ENCODE measurements at places on chromosomes 2 and 18.

DNA sequence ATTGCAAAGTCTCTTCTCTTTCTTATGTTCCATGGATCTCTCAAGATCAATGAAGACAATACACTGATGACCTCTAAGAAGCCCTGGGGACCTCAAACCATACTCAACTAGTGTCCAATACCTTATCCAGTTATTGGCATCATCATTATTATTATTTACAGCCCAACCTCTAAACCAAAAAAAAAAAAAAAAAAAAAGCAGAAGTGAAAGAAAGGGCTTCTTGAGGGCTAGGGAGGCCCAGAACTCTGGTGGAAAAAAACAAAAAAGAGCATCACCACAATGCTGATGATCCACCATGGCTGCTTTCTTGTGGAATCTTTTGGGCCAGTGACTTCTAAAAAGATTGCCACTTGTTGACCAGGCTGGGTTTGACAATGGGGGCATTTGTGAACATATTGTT, 324.9 kb downstream of the LPIN1 start:
- no peak for DNase-seq

DNA sequence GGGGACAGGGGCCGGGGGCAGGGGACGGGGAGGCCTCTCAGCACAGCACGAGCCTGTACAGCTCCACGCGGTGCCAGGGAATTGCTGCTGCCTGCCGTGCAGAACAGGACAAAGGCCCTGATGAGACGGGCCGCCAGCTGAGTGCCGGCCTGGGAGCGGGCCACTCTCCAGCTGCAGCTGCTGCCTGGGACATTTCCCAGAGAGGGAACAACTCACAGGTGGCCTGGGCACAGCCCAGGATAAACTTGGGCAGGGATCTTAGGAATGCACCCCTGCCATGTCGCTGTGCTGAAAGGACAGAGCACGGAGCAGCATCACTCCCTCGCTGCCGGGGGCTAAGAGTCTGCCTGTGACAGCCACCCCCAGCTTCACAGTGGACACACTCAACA, 38.8 kb downstream of the CENPO start:
- no peak for DNase-seq

- DNase-seq, result peak; percentile 21
These were observed 73.4 kb downstream of the INPP4A start for GRCh38 chr2:98518101-98518500.

- no peak for DNase-seq
These were observed 39.5 kb downstream of the NIFK start for GRCh38 chr2:121697108-121697631.

GRCh38 chr2:197599285-197599965, 76.0 kb downstream of the RFTN2 start:
- DNase-seq, result no peak

DNA sequence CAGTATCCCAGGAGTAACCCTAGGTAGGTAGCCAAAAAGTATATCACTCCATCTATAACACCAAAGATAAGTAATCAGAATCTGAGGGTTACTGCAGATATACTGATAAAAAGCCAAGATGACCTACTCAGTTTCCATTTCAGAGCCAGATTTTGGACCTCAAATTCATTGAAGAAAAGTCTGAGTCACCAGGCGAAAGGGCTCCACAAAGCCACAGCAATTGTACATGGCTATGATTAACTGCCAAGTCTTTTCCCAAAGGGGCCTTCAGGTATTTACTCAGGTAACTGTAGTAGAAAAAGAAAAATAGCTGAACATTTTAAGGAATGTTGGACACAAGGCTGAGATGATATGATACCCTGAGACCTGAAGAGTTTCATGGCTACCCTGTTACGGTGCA, 75.6 kb upstream of the KCNH7 start:
- DNase-seq, result no peak

GRCh38 chr2:37780387-37780676, 108.9 kb upstream of the CDC42EP3 start:
- DNase-seq, result no peak

DNA sequence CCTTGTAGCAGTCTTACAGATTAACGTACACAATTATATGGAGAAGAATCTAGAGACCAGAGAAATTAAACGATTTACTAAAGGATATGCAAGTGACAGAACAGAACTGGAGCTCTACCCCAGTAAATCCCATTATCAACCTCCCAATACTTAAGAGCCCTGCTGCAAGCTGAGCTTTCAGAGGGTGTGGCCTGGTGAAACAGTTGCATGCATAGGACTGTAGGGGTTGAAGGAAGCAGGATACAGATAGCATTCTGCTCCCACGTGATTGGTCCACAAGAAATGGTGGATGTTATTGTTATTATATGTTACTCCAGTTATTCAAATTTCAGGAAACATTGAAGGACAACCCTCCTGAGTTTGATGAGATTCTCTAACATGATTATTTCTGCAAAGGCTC, 210.8 kb upstream of the THUMPD2 start:
- DNase-seq, result no peak

- DNase-seq, result no peak
These were observed 68.3 kb upstream of the OTOS start for GRCh38 chr2:240208631-240209211.

DNA sequence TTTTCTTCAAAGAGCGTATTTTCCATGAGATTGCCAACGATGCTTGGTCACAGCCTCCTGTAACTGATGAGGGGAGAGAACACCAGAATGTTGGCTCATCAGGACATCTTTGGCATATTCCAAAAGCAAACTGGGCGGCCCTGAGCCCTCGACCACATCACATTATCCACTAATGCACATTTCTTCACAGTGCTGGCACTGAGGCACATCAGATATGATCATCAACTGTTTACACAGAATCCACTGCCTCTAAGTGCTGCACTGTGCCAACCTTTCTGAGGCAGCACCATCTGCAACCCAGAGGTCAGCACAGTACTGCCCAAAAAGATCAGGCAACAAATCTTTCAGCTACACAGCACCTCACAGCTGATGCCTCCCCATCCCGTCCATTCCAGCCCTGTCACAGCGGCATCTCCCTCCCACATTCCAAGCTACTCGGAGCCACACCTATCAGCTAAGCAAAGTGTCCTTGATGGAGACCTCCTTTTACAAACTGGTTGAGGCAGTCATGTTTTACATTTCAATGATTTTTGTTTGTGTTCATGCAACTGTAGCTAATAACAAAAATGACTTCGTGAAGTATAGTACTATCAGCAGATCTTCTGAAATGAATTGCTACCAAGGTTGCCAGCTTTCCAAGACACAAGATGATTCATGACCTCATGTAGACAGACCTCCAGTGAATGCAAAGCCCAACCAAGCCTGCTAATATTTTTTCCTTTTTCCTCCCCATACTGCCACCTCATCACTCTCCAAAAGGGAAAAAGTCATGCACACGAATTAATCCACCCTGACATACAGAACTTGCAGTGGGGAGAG, 32.3 kb downstream of the MYO5B start:
- DNase-seq, result no peak

DNA sequence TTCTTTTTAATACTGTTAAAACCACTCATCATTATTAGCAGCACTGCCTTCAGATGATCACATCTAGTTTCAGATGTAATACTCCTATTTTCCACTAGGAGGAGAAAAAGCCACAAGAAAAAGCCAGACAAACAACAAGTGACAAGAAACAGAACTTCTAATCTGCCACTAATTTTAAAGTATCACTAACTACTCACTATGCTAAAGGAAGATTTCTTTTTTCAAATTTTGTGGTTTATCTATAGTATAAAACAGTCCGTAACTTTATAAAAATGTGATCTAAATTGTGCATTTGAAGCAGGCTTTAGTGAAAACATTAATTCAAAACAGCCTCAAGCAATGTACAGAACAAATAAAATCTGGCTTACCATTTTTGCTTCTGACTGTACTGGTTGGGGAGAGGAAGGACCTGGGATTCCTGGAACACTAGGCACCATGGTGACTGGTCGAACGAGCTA, 56.8 kb downstream of the ATF2 start:
- no peak for DNase-seq

- no peak for DNase-seq
These were observed 74.4 kb downstream of the MAP3K20 start for GRCh38 chr2:173150087-173150486.

DNA sequence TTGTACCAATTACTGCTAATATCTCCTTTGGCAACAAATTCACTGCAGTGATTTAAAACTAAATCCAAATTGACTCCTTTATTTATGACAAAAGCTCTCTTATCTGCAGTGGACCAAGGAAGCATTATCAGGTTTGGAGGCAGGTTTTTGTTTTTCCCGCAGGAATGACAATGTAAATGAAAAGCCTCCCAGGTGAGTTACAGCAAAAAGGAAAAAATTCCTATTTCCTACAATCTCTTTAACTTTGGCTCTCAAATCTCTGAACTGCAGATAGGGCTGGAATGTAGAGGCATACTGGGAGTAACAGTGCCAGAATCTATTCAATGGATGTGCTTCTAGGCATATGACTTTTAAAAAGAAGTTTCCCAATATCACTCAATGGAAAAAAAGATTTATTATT, 28.9 kb upstream of the LRP2 start:
- no peak for DNase-seq

GRCh38 chr2:53362934-53363333, 404.7 kb upstream of the CHAC2 start:
- no peak for DNase-seq

DNA sequence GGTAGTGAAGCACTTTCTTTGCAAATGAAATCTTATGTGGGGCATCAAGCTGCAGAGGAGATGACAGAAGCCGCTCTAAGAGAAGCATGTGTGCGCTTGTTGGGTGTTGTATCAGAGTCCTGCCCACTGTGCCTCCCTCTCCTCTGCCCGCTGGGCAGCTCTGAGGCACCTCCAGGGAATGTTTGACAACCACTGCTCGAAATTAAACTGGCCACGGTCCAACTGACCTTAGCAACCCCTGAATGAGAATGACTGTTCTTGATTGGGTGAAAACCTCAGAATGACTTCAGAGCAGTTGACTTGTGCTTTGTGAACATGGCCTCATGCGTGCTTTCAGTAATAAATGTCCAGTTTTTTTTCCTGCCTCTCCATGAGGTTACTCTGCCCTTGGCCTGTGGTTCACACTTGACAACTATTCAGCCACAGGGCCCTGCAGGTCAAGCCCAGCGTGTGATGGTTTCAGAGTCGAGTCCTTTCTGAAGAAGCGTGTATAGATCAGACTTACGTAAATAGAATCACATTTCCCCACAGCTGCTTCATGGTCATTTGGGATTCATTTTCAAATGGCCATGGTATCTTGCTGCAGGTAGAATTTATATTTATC, 94.9 kb downstream of the SLC4A3 start:
- no peak for DNase-seq

DNA sequence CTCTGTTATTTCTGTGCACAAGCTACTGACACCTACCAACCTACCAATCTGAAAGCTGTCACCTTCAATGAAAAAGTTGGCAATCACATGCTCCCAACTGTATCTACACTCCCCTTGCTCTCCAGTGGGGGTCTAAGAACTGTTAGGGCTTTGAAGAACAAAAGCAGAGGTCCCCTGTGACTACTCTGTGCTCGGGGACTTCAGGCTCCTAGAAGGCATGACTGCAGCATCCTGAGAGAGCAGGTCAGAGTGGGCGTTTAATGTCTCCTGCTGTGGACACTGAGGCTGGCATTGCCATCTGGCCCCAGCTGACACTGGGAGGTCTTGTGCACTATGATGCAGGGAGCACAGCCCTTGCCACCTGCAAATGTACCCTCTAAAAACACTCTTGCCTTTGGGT, 93.3 kb downstream of the ACTR2 start:
- no peak for DNase-seq

DNA sequence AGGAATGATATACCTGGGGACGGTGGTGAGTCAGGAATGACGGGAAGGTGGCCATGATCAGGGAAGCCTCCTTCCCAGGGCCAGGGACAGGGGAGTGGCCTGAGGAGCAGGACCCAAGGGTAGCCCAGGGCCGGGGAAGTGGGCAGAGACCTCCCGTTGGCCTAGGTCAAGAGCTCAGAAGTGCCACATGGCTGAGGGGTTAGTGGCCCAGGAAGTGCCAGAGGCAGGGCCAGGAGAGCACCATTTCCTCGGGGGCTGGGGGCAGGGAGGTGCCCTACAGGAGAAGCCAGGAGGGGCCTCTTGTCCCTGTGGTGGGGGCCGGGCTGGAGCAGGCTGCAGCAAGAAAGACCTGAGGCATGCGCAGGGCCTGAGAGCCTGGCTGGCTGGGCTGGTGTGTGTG, 152.3 kb upstream of the ZSWIM2 start:
- no peak for DNase-seq

GRCh38 chr2:96863575-96864342, 5.9 kb upstream of the ANKRD39 start:
- DNase-seq, result no peak

- DNase-seq, result no peak
These were observed 134.1 kb downstream of the SLC8A1 start for GRCh38 chr2:40317761-40318160.

- no peak for DNase-seq
These were observed 15.2 kb downstream of the ITGAV start for GRCh38 chr2:186605041-186605440.

GRCh38 chr2:100427627-100428258, 10.3 kb upstream of the CHST10 start:
- DNase-seq, result peak; percentile 58

DNA sequence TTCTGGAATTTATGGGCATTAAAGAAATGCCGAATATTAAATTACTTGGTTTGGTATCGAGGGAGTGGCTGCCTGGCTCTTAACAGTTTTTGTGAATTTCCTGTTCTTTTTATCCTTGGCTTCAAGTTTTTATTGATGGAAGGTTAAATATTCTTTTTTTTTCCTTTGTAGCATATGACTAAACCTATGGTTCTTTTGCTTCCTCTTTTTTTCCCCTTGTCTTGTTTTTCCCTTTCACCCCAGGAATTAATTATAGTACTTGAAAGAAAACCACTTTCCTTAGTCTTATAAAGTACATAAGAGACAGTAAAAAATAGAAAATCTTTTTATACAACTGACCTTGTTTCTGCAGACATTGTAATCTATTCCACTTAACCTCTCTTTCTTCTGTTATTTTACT, 42.4 kb downstream of the MGAT5 start:
- DNase-seq, result no peak

DNA sequence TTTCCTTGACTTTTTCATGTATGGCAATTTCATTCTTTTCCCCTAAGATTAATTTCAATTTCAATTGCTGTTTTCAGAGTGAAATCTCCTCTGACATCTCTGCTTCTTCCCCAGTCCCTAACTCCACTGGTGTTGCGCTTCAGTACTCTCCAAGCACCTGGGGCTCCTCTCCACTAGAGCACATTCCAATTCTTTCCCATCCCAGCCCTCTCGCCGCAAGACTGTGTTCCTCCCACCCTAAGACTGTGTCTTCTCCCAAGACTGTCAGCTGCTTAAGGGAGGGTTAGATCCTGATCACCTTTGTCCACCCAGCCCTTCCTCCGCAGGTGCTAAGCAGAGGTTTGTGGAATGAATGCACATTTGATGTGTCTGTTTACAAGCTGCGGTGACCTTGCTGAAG, 255.7 kb upstream of the CCDC68 start:
- no peak for DNase-seq

GRCh38 chr2:3242747-3243369, 134.8 kb downstream of the EIPR1 start:
- no peak for DNase-seq

- DNase-seq, result no peak
These were observed 167.1 kb upstream of the FAM98A start for GRCh38 chr2:33766175-33766574.

- DNase-seq, result no peak
These were observed 50.4 kb upstream of the MCM6 start for GRCh38 chr2:135926605-135927004.

- no peak for DNase-seq
These were observed 431.6 kb downstream of the MEIS1 start for GRCh38 chr2:66866331-66867062.

GRCh38 chr18:45059695-45060094, 379.0 kb downstream of the SETBP1 start:
- no peak for DNase-seq

GRCh38 chr2:119338272-119338671, 28.4 kb downstream of the C2orf76 start:
- DNase-seq, result no peak

- no peak for DNase-seq
These were observed 257.7 kb upstream of the AGAP1 start for GRCh38 chr2:235235977-235236767.

All from activated CD4-positive, alpha-beta T cell treated with anti-CD3 and anti-CD28 coated beads for 24 hours (primary cell).